Inflammatory macrophage (primary cell): ENCODE measurements at places on chromosomes 11 and 22.
A peak's percentile ranks its signal among the peaks of the same experiment; 100 is the strongest.

- no peak for DNase-seq
Measured at GRCh38 chr11:120357620-120358019, 21.4 kb downstream of the ARHGEF12 start.

DNA sequence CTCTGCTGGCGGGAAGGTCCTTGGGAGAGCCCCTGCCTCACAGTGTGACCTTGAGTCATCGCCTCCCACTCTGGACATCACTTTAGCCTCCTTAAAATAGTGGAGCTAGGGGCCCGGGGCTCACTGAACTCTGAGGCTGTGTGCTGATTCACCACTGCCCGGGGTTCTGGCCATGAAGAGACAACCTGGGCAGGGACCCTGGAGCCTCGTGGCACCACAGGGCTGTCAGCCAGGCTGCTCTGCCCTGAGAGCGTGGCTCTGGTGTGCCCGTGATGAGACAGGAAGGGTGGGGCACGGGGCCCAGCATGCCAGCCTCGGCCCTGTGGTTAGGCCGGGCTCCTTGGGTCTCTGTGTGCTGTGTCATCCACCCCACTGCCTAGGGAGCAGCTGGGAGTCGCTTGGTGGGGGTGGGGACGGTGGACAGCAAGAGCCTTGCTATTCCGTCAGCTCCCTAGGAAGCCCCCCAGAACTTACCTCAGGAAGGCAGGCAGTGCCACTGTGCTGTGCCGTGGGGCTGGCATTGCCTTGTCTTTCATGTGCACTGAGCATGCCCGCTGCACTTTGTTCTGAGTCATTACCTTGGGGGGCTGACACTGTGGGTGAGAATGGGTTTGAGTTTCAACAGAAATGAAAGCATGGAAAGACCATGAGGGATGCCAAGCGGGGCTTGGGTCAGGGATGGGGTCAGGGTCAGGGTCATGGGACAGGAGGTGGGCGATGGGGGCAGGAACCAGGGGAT is 31.7 kb downstream of the TPCN2 start:
- DNase-seq, result peak; percentile 73

- DNase-seq, result no peak
Measured at GRCh38 chr11:69484427-69485259, 3.2 kb downstream of the LINC01488 start.

DNA sequence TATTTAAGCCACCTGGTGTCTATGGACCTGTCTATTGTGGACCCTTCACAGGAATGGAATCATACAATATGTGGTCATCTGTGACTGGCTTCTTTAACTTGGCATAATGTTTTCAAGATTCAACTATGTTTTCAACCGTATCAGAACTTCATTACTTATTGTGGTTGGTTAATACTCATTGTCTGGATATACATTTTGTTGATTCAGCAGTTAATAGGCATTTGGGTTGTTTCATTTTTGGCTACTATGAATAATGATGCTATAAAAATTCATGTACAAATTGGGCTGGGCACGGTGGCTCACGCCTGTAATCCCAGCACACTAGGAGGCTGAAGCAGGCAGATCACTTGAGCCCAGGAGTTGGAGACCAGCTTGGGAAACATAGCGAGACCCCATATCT is 2.5 kb upstream of the RAPSN start:
- no peak for DNase-seq

DNA sequence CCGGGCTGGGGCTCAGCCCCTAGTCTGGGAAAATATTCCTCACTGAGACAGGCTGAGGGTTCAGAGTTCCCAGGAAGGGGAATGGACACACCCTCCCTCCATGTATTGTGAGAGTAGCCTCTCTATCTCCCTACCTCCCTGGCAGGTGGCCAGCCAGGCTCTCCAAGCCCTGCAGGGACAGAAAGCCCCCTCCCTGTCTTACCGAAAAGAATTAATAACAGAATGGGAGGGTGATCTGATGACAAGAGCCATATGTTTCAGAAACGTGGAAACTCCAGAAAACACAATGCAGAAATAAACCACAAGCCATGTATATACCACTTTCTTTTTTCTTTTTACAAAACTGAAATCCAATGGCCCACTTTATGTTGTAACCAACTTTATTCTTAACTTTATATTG is 140.0 kb downstream of the CHST1 start:
- DNase-seq, result no peak

- no peak for DNase-seq
Measured at GRCh38 chr11:28632338-28632737, 524.1 kb downstream of the METTL15 start.

DNA sequence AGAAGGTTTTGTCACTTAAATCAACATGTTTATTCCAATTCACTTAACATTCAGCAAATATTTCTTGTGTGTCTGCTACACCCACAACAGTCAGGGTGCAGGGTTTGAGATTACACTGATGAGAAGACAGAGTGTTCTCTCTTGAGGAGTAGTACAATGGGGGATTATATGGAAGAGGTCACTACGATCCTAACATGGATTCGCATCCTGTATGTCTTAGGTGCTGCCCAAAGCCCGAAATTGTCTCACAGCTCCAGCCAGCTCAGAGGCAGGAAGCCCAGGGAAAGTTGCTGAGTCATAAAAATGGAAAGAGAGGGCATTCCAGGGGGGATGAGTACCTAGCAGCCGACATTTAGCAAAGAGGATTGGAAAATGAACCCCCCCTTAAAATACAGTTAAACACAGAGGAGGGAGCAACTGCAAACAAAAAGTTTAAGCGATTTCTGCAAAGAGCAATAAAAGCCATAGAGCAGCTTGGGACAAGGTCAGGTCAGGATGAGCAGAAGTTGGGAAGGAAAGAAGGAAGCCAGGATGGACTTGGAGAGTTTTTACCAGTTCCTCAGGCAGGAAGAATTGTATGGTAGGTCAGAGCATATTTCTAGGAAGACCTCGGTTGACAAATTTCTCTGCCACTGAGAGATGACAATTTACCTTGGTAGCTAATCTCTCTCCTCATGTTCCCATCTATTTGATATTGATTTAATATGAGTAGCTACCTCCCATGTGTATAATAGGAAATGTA is 49.5 kb downstream of the IGLL5 start:
- no peak for DNase-seq

DNA sequence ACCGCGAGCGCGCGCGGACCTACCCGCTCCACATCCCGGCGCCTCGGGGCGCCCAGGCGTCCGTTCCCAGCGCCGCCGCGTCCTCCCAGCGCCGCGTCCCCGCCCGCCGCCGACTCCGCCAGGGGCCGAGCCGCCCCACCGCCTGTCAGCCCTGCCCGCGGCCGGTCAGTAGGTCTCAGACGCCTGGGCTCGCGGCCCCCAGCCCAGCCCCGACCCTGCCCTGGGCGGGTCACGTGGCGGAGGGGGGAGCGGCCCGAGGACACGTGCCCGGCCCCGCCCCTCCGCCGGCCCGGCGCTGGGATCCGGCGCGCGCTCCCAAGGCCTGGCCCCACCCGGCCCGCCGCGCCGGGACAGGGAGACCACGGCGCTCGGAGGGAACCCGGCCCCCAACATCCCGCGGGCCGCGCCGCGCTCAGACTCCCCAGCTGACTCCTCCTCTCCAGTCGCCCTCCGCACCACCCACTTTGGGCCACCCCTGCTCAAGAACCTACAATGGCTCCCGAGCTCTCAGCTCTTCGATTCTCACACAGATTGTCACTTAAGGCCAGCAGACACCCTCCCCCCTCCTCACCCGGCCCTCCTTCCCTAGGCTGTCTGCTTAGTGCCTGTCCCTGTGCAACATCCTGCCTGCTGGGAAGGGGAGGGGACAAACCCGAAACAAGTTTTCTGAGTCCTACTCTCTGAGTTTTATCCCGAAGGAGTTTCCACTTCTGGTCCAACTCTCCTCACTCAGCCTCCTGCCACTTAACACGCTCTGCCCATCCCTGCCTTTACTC is at the start of gene RAB3IL1:
Gene RAB3IL1, minus strand, starts transcription at position 233 of the 776 bp plus-strand sequence. Its CDS starts 199 bp downstream, at position 34.
- peak; percentile 7 for DNase-seq

DNA sequence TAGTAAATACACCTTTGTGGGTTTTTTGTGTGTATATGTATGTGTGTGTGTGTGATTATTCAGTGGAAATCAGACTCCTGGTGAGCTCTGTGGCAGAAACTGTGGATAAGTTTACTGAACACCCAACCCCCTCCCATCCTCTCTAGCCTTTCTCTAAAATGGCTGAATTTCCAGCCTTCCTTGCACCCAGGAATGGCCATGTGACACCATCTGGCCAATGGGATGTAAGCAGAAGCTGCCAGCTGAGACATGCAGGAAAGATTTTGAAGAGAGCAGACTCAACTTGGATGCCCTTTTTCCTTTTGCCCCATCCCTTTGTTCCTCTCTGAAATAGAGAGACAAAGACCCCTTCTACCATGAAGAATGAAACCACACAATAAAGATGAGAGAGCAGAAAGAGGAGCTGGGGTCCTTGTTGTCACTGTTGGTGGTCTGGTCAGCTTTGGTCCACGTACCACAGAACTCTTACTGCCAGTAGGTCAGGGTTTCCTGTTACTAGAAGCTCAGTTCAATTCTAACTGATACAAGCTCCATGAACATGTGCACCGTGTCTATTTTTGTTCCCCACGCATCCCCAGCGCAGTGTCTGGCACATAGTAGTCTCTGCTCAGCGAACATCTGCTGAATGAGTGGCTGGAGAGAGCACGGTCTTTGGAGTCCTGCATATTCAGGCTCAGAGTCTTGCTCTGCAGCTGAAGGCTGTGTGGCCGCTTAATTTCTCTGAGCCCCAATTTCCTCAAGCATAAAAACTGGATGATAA is 57.5 kb downstream of the SEZ6L start:
- DNase-seq, result no peak

GRCh38 chr11:110587972-110588371 is 124.3 kb downstream of the ARHGAP20 start:
- no peak for DNase-seq

DNA sequence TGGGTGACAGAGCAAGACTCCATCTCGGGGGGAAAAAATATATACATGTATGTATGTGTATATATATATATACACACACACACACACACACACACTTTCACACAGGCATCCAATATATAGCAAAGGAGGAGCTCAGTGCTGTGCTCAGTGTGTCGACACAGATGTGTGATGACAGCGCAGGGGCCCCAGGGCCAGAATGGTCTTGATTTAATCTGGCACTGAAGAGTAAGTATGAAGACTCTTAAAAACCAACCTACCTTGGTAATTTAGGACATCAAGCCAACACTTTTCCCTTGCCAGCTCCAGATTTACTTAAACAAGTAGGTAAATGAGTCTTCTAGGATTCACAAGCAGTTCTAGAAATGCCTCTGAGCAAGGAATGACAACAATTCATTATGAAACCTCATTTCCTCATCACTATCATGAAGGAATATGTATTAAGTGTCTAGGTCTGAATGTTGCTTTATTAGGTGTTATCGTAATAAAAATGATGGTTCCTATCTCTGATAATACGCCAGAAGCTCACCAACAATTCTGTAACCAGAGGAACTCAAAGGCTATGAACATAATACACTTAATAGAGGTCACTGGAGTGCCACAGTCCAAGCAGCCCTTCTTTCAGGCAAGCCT is 71.5 kb downstream of the SGSM3 start:
- DNase-seq, result no peak

DNA sequence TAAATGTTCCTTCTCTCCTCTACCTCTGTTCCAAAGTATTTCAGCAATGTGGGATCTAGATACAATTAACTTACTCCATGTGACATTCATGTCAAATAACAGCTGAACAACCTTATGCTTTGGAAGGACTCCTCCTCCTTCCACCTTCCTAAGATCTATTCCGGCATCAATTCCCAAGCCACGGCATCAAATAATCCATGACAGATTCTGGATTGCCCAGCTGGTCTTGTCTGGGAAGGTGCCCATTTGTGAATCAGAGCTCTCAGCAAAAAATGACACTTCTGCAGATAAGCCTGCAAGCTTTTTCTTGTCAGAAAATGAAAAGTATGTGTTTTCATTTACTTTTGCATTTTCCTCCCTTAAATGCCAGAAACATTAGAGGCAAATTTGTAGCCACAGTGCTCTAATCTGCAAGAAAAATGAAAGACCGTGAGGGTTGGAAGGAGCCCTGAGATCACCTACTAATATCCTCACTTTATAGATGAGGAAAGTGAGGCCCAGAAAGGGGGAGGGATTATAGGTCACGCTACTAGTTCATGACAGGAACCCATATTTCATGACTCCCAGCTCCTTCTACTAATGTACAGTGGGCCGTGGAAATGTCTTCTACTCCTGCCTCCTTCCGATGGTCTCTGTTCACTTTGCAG is 124.0 kb downstream of the ME3 start:
- no peak for DNase-seq

- DNase-seq, result peak; percentile 34
Measured at GRCh38 chr11:73716153-73717056, 44.5 kb downstream of the RAB6A start.

DNA sequence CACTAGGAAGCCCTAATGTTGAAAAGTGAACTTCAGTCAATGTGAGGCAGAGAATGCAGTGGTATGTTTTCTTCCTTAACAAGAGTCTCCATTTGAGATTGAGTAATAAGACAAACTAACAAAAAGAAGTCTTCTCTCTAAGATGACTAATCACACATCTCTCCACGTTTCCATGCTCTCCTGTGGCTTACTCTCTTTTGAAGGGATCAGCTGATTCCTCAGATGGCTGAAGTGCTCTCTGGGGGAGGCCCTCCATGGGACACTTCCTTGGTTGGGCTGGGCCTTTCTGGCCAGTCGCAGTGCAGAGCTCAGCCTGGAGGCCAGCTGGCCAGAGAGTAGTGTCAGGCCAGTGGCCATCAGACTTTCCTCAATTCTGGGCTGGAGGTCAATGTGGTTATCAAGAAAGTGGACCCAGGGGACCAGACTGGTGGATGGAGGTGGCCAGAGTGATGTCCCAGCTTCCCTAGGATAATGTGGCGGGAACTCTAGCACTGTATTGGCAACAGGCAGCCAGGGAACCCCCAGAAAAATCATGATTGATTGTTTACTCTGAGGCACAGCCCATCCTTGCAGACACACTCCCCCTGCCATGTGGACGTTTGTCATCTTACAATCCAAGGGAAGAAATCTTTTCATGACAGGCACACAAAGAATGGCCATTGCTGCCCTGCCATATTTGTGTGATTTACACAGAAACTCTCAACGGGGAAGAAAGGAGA is 14.5 kb downstream of the CSRP3 start:
- no peak for DNase-seq

DNA sequence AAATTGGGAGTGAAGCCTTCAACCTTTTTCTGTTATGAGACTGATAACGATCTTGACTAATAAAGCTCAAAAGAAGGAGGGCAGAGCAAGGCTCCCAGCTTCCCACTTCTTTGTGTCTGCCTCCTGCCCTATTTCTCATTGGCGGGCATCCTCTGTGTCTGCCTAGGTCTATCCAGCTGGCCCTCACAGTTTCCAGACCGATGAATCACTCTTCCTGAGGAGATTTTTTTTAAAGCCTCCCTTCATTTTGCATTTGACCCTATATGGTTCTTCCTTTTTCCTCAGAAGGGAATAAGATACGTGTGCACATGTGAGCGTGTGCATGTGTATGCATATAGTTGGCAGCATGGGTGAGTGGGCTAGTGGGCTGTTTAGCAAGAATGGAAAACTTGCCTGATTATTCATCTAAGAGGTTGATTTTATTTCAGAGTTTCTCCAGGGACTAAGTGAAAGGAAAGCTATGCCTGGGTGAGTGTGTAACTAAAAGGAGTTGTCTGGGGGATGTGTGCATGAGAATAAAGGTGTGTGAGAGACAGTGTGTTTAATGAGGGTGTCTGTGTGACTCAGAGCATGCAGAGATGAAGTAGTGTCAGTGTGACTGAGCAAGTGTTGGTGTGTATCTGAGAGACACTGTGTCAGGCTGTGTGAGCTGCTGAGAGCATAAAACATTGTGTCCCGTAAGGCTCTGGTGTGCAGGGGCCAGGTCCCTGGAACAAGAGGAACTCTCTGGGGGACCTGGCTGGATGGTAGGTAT is 12.2 kb downstream of the PHLDB1 start:
- DNase-seq, result peak; percentile 85

- DNase-seq, result no peak
Measured at GRCh38 chr11:60777572-60777971, 7.6 kb upstream of the MS4A10 start.

- no peak for DNase-seq
Measured at GRCh38 chr11:18016789-18017188, 3.9 kb upstream of the SERGEF start.
